ENCODE measurements at places on chromosomes 4 and X. TPM values are rescaled to one million over a fixed set of nuclear protein-coding genes. Genes with fewer than 3 reads are reported as not detected.

- no peak overlapping the region for H3K4me3 ChIP-seq
- no peak for DNase-seq
- no peaks in the 10 kb centered on the region for H3K4me1 ChIP-seq
- H3K27ac ChIP-seq = no peak overlapping the region
Measured at GRCh38 chr4:110680265-110680664, 57.4 kb upstream of the PITX2 start.

GRCh38 chr4:104064646-104065577 is 345.1 kb upstream of the TACR3 start:
- H3K27me3 ChIP-seq = no peaks in the 10 kb centered on the region
- no peak for DNase-seq

DNA sequence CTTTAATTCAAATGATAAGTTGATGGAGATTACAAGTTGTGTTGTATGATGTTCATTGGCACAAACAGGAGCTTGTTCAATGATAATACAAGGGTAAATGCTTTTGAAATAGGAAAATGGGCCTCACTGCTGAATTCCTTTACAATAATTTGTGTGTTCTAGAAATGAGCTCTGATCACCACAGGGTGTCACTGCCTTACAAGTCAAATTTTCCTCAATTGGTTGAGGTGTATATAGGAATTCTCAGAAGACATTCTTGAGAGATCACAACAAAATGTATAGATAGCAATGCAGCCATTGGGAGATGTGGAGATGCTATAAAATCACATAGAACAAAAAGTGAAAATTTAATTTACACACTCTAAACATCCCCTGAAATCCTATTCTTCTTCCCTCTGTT is 49.6 kb downstream of the KLF8 start:
- H3K27me3 ChIP-seq = no peaks in the 10 kb centered on the region
- peaks cover 10% of the 10 kb centered on the region for H3K4me1 ChIP-seq
- H3K27ac ChIP-seq = no peak overlapping the region
- peak; percentile 76 for DNase-seq

The HERC5 gene
- total RNA-seq = 18.1 TPM

The GUCY1A1 gene
- total RNA-seq = not detected

The ODAM gene
- not detected for total RNA-seq

Data from activated CD4-positive, alpha-beta T cell treated with anti-CD3 and anti-CD28 coated beads, Interleukin-2, amount 10 ng/mL, durations not matched to agents 24 days and 14 days (primary cell).